Gastrocnemius medialis (tissue), 4 donors: ENCODE measurements at places on chromosomes 4 and X.
A peak's percentile ranks its signal among the peaks of the same experiment; 100 is the strongest.

DNA sequence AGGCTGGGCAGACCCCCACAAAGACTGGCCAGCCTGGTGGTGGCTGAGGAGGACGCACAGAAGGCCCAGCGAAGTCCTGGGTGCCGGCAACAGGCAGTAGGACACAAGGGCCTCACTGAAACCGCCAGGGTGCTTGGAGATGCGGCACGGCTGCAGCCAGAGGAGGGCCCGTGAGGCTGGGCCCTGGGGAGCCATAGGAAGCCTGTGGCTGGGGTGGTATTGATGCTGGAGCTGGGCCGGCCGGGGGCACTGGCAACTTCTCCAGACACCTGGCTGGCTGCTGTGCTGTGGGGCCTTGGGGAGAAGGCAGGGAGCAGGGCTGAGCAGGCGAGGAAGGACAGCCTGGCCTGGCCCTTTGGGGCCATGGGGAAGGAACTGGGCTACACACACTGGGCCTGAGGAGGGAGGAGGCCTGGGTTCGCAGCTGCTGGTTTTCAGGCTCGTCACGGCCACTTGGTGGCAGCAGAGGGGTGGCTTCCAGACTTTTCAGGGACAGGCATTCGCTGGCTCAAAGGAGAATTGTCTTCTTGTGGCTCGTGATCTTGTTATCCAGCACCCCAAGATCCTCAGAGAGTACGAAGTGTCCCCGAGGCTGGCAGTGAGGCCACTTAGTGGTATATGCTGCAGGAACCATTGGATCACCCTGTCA is 37.2 kb downstream of the ATP2B3 start:
- peak; percentile 57 for DNase-seq

GRCh38 chr4:53706422-53707032 is 115.2 kb upstream of the LNX1 start:
- no peak for DNase-seq

DNA sequence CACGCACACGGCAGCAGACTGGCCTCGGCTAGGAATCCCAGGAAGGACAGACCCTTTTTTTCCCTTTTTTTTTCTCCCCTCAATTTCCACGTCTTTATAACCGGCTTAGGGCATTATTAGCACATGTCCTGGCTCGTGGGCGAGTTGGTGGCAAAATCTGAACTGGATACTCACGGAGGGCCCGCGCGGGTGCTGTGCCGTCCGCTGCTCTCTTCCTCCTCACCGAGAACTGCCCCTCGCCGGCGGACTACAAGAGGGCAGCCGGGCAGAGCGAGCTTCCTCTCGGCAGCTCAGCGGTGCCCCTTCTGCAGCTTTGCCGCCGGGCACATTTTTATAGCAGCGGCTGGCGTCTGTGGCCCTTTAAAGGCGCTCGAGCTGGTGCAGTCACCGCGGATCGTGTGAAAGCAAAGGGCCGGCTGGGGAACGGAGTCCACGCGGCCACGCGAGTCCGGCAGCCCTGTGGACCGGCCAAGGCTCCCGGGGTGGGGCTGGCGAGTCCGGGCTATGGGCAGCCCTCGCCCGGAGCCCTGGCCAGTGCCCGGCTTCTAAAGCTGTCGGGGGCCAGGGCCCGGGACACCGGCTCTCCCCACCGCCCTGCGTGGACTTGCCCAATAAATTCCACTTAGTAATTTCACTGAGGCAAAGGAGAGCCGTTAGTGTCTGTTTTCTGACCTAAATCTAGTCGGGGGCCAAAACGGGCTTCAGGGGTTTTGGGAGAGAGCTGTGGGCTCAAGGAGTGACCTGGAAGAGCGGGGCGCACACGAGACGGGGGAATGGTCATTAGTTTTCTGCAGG is 1.3 kb upstream of the CITED1 start:
- no peak for DNase-seq

DNA sequence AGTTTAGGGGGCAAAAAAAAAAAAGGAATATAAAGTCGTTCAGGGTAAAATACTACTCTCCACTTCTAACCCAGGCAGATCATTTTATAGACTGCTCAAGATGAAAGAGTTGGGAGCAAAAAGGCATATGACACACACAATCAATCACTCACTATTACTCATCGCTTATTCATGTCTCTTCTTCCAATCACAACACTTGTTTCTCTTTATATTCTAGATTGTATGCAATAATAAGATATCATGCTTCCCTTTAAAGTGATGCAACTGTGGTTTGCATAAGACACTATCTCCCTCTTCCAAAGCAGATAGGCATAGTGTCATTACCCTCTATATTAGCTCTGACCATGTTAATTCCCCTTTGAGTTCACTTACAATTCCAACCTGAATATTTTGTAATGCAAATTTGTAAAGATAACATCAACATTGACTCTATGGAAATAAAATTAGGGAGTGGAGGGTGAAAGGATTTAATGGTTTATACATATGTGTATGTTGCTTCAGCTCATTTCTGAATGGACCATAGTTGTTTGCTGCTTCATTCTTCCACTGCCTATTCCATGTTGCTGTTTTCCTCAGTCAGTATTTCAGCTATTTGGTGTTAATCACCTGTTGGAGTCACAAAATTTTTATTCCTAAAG is 154.9 kb upstream of the EPHA5 start:
- DNase-seq: no peak

- no peak for DNase-seq
Observed at GRCh38 chr4:177236886-177237285, 72.8 kb upstream of the NEIL3 start.
